ENCODE measurements at places on chromosomes 4 and X. TPM values are rescaled to one million over a fixed set of nuclear protein-coding genes. Genes with fewer than 3 reads are reported as not detected.

DNA sequence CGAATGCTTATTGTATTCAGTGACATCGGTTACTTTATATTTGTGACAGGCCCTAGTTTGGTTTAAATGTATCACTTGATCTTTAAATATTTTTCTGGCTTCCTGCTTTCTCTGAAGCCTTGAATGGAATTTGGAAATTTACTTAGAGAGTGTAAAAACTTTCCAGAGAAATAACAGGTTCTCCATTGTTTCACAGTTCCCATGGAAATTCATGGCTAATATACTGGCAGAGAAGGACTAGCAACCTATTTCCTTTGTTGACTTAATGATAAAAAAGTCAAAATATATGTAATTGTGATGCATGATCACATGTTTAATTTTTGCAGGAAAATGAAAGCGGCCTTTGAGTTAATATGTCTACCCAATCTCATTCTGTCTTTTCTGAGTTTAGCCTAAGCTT lies 13.2 kb downstream of the NEIL3 start:
- no peak for DNase-seq

GRCh38 chr4:139509727-139510410 lies 46.1 kb downstream of the SETD7 start:
- DNase-seq: no peak

DNA sequence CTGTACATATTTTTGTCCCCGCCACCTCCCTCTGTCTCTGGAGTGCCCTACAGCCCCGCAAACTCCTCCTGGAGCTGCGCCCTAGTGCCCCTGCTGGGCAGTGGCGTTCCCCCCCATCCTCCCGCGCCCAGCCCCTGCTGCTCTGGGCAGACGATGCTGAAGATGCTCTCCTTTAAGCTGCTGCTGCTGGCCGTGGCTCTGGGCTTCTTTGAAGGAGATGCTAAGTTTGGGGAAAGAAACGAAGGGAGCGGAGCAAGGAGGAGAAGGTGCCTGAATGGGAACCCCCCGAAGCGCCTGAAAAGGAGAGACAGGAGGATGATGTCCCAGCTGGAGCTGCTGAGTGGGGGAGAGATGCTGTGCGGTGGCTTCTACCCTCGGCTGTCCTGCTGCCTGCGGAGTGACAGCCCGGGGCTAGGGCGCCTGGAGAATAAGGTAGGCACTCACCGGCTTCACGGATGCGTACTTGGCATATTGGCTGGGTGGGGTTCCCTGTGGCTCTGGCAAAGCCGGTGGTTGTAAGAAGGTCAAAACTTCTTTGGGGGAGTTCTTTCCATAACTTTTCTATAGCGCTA lies 653 bp downstream of the HHIP start:
- peak; percentile 62 for DNase-seq

DNA sequence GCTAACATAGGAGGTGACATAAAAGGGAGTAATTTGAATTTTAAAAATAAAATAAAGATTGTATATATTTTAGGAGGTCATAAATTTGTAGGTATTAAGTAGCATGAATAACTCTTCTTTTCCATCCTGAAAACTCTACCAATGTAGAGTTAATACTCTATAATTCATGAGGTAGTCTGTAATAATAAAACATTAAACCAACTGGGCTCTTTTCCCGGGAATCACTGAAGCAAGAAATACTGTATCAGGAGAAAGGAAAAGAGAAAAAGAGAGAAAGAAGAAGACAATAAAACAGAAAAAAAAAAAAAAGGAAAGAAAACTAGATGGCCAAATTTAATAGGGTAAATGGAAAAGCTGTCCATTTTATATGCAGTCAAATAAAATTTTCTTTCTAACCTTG lies 984.4 kb downstream of the CCSER1 start:
- DNase-seq: no peak

GRCh38 chrX:65502618-65503017 lies 32.0 kb downstream of the LAS1L start:
- DNase-seq: no peak

DNA sequence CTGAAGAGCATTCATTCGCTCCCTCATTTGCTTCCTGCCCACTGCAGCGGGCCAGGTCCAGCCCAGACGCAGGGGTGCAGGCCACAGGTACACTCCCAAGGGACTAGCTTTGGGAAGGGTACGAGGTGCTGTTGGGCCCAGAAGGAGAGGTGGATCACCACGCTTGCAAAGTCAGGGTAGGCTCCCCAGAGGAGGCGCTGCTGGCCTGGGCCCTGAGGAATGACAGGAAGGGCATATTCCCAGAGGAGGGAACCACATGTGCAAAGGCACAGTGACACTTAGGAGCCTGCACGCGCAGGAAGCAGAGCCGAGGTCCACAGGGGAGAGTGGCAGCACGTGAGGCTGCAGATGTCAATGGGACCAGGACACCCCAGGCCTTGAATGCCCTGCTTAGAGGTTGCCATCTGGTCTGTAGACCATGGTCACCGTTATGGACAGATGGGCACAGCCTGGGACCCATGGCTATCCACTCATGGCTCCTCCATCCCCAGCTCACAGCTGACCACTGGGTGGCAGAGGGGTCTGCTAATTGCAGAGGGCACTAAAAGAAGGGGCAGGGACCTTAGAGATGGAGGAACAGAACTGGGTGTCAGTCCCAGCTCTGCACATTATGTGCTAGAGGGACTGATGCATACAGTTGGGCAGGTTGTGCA lies 7.9 kb downstream of the HTRA3 start:
- DNase-seq: no peak

GRCh38 chrX:30938295-30938694 lies 49.2 kb upstream of the TAB3 start:
- no peak for DNase-seq

DNA sequence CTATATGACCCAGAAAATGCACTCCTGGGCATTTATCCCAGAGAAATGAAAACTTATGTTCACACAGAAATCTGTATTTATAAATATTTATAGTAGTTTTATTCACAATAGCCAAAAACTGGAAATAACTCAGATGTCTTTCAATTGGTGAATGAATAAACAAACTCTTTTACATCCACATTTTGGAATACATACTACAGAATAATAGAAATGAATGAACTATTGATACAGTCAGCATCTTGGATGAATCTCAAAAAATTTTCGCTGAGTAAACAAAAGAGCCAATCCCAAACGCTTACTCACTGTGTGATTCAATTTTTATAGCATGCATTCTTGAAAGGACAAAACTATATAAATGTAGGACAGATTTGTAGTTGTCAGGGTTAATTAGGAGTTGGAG lies 75.1 kb upstream of the HTR2C start:
- DNase-seq: no peak

DNA sequence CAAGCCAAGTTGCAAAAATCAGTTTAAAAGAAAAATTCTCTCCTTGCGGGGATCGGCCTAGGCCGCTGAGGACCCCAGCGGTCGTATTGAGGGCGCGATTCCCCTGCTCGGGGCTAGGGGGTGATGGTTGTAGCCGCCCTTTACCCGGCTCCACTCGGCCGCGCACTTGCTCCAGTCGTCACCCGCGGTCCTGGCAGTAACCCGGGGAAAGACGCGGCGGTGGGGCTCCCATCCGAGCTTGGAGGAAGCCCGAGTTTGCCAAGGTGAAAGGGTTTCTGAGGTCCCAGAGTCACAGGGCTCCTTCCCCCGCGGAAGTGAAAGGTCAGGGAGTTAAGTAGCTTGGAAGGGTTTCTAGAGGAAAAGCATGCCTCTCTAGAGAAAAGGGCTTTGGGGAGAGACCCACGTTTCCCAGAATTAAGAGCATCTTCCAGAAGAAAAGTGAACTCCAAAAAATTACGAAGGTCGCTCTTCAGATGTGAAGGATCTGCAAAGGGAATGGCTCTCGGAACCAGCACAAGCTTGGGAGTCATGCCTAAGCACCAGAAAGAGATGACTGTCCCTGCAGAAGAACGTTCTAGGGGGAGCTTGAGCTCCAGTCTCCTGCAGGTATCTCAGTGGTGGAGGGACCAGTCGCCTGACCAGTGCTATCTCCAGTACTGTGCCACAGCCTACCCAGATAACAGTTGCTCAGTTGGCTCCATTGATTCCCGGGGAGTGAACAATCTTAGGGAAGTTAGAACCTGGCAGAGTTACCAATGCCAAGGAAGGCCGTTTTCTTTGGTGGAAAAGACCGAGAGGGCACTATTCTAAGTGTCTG lies 875 bp downstream of the LAP3 start:
- DNase-seq: peak; percentile 77

DNA sequence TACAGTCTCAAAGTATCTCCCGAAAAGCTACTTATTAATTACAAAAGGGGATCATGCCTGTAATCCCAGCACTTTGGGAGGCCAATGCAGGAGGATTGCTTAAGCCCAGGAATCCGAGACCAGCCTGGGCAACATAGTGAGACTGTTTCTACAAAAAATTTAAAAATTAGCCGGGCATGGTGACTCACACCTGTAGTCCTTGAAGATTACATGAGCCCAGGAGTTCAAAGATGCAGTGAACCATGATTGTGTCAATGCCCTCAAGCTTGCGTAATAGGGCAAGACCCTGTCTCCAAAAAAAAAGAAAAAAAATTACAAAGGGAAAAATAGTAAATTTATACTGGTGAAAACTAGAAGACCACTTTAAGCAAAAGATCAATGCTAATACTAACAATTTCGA lies 3.3 kb upstream of the PORCN start:
- DNase-seq: no peak

DNA sequence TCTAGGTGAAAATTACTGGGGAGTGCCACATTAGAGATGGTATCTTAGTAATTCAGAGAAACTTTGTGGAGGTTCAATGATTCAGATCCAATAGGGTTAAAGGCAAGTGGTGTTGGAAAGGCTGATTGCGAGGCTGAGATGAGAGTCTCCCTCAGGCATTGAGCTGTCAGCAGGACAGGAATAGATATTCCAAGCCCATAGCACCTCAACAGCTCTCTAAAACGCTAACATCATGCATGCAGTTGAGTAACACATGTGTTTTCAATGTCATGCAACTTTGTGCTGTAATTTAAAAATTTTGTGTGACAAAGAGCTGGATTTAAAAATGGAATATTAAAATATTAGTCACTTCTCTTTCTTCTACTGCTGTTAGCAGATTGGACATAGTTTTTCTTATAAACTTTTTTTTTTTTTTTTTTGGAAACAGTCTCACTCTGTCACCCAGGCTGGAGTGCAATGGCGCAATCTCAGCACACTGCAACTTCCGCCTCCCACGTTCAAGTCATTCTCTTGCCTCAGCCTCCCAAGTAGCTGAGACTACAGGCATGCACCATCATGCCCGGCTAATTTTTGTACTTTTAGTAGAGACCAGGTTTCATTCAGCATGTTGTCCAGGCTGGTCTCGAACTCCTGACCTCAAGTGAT lies 173.5 kb upstream of the C1QTNF7 start:
- DNase-seq: no peak

DNA sequence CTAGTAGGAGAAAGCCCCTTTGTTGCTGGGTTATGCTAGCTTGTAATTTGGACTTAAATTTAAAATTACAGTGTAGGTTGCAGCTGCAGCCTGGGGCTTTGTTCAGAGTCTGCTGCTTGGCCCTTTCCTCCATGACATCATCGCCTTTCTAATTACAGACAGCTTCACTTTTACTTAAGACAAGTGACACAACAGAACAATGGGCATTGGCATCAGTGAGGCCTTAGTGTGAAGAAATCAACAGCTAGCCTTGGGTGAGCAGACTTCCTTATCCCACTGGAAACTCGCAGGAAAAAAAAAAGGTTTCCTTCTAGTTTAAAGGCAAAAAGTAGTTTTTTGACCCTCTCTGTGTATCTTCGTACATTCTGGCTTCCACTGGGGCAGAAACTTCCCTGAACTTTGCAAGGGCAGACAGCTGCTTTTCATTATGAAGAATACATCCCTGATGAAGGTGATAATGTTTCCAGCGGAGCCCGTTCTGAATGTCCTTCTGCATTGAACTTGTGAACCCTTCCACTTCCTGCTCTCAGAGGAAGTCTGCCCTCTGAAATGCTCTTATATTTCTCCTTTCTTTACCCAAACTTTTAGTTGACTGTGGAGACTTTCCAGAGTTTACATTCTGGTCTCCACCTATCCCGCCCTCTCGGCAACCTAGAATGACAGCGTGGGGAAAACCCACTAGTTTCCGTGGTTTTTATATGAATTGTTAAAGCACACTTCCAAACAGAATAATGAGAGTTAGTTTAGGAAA lies 123.2 kb upstream of the FAM9C start:
- DNase-seq: peak; percentile 20

- no peak for DNase-seq
These were observed 654 bp upstream of the STS start for GRCh38 chrX:7146703-7147412.

DNA sequence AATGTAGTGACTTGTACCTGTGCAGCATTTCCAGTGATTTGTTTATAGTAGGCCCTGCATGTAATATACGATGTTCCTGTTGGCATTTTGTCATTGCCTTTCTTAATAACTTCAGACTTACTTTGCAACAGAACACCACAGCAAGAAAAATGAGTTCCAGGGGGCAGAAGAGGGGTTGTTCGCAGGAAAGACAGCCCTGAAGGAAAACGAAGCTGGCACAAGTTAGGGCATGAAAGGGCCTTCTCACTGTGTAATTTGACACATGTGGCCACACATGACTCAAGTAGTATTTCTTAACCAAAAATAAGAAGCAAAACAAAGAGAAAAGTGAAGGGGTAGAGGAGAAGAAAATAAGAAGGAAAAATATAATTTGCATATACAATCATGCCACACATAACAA lies 265.8 kb upstream of the SMIM31 start:
- DNase-seq: no peak

DNA sequence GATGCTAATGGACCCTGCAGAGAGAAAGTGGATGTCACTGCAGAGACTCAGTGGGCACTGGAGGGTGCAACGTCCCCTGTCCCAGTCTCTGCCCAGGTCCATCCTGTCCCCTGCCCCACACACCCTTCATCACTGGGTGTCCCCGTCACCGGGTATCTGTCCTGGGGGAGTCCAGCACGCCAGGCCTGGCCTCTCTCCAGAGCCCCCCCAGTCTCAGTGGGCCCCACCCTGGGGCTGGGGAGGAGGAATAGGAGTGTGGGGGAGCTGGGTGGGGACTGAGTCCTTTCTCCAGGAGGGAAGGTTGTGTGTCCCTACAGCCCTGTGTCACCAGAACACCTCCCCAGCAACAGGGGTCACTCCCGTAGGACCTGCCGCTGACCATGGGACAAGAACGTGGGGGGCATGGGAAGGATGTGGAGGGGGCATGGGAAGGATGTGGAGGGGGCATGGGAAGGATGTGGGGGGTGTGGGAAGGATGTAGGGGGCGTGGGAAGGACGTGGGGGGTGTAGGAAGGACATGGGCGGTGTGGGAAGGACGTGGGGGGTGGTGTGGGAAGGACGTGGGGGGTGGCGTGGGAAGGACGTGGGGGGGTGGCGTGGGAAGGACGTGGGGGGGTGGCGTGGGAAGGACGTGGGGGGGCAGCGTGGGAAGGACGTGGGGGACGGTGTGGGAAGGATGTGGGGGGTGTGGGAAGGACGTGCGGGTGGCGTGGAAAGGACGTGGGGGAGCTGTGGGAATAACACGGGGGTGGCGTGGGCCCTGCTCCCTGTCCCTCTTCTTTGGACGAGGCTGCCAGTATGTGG lies 21.0 kb upstream of the SPON2 start:
- DNase-seq: peak; percentile 52

The IL15 gene
- polyA plus RNA-seq: 3.5 TPM

The NCAPG gene
- 4.8 TPM for polyA plus RNA-seq

The ZMAT1 gene
- 3.8 TPM for polyA plus RNA-seq

The HMGN5 gene
- polyA plus RNA-seq: 1.9 TPM

The NWD2 gene
- not detected for polyA plus RNA-seq

The NAT8L gene
- polyA plus RNA-seq: 0.43 TPM

The BBS12 gene
- polyA plus RNA-seq: 1.5 TPM

The LYAR gene
- polyA plus RNA-seq: 9.2 TPM

The ZNF157 gene
- 0.23 TPM for polyA plus RNA-seq

The ENPEP gene
- 0.16 TPM for polyA plus RNA-seq

The GJB1 gene
- polyA plus RNA-seq: not detected

Data from SK-N-SH (cell line).